ENCODE measurements at places on chromosomes 7 and 10.
A peak's percentile ranks its signal among the peaks of the same experiment; 100 is the strongest.

DNA sequence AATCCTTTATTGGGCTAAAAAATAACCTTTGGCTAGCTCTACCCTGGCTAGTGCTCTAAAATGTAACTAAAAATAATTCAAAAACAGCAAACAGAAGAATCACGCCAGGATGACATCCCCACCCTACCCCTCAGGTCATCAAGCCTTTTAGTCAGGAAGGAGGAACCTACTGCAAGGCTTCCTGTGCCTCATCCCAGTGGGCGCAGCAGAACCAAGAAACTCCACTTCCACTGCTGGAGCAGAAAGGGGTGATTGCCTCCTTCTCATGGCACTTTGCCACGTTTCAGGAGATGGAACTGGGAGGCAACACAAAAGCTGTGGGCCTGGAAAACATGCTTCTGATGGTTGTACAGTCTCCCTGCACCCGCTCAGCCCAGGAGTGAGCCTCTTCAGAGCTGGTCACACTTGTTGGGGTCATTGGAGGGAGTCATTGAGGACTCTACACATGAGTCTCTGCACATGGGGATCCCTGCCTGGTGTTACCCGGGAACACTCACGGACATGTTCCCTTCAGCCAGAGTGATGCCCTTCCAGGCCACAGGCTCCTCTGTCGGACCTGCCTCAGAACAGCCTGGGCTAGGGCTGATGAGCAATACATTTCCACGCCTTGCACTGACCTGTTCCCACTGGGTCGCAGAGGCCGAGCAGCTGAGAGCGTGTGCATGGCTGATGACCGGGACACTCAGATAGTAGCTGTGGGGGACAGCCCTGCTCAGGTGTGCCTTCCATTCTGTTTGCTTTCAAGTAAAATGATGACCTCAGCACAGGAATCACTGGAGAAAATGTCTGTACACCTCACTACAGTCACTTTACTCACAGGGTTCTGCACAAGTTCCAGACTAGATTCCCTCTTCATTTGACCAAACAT, 355.3 kb downstream of the FGFR2 start:
- DNase-seq = no peak

DNA sequence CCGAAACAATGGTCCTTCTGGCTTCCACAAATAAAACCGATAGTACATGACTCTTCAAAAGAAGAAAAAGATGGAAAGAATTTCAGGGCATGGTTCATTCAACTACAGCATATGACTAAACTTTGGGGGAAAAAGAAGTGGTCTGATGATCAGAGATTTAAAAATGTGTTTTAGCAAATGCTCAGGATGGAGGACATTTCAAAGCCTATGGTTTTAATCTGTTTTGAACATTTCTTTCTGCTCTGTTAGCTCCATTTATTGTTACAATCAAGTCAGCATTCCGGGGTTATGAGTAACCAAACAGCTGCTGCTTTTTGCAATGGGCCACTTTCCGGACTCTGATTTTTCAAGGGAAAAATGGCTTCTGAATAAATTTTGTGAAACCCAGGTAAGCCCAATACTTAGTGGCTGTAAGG, 142.4 kb downstream of the CUBN start:
- DNase-seq = no peak

DNA sequence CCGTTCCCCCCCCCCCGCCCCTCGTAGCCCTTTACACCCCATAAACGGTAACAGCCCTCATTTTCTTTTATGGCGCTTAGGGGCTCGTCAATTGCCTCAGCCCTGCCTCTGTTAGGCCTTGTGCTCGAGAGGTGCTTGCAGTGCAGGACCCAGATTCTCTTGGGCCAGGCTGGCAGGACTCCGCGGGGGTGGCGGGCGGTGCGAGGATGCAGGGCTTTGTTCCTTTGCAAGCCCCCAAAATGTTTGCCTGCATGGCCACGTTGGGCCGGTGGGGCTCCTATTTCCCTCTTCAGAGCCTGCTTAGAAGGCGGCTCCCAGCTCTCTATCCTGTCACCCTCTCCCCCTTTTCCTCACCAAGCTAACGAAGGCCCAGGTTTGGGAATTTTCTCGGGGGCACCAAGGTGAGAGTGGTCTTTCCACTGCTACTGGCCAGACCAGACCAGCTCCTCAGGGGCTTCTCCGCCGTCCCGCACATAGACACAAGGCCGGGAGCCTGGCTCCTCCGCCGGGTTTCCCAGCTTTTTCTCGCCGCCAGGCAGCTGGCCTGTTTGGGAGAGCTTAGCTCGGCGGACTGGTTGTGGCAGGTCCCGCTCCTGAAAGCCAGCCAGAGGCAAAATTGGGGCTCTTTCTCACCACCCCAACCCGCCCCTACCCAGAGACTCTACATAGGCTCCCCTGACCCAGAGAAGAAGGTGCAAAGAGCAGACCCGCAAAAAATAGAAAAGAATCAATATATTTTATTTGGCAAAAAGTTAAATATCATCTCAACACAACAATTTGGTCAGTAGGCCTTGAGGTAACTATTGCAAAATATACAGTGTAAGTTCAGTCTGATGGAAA, 3.4 kb downstream of the HOXA9 start:
- no peak for DNase-seq

DNA sequence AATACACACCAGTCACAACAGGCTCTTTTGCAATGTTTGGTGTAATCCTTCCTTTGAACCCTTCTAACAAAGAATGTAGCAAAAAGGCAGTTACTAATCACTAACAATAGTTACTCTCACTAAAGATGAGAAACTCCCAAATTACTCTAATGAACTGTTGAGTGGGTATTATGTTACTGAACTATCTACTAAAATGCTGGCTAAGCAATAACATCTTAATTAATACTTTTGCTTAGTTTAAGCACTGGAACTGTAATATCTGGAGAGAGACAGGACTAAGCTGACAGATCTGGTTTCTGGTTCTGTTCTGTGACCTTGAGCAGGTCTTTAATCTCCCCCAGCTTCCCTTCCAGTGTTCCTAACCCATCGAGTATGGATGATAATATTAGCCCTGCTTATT, 241.7 kb downstream of the CHCHD3 start:
- no peak for DNase-seq

- DNase-seq = no peak
These were observed 105.0 kb downstream of the FAM53B start for GRCh38 chr10:124639206-124639605.

DNA sequence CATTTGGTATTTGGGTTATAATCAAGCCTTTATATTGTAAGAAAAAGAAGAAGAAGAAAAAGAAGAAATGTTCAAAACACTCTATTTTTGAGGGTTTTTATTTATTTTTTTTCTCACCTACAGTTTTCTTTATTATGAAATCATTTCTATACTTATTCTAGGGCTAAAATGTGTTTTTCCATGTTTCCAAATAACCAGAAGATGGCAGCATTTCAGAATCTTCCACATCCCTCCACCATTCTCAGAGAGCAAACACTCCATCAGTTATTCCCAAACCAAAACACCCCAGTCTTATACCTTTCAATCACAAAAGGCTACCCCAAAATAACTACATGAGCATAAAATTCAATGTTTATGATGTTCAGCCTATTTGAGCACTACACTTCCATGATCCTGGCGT, 38.7 kb upstream of the PPP1R17 start:
- DNase-seq = no peak

DNA sequence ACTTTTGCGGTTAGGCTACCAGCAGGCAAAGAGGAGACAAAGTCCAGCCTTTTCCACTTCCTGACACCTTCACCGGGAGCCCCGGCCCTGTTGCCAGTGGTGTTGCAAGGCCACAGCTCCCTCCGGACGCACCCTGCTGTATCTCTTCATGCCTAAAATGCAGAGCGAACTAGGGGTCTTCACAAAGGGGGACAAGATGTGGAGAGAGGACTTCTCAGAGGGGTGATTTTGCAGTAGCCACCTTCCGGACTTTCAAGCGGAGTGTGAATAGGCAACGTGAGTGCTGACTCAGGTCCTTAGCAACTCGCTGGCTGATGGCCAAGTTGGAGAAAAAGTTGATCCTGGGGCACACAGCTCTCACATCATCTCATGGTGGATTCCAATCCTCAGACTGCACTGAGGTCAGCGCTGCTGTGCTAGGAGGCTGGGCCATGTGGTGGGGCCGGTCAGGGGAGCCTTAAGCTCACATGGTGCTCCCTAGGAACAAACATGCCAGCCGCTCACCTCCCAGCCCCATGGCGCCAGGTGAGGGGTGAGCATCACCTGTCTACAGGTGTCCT, 166.3 kb downstream of the LCOR start:
- DNase-seq = no peak

DNA sequence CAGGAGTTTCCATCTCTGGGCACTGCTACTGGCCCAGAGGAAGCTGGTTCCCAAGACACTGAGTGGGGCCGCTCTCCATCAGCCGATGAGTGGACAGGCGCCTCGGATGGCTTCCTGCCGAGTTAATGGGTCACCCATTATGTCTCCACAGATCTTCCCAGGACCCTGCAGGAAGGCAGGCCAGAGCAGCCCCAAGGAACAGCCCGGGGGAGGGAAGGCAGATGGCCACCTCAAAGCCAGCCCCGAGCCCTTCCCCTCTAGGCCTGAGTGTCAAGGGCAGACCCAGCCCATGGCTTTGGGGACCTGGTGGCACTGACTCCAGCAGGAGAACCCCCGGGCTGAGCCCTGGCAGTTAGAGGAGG, 3.4 kb upstream of the LFNG start:
- no peak for DNase-seq

- DNase-seq = peak; percentile 92
These were observed at the start of gene ESYT2 for GRCh38 chr7:158829342-158830210. TSS of gene ESYT2 (minus strand) at chr7:158829509. CDS start at chr7:158829418, 91 bp downstream.

DNA sequence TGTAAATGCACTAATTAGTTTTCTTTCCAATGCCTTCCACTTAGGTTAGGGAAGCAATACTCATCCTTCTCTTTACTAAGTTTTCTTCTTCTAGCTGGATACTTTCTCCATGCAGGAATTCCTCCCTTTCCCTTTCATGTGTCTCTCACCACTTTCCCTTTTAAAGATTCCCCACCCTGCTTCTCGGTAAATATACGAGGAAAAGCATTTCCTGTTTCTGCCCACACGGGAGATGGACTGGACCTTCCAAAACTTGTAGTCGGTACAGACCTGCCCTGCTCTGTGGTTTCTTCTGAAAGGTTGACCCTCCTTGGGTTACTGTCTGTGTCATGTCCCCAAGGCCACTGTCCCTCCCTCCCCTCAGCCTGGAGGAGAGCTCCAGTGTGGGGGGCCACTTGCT, 58.9 kb upstream of the LYZL2 start:
- DNase-seq = no peak

GRCh38 chr7:139898483-139898882, 69.4 kb downstream of the TBXAS1 start:
- no peak for DNase-seq

GRCh38 chr10:77524281-77524711, 113.3 kb downstream of the KCNMA1 start:
- no peak for DNase-seq

DNA sequence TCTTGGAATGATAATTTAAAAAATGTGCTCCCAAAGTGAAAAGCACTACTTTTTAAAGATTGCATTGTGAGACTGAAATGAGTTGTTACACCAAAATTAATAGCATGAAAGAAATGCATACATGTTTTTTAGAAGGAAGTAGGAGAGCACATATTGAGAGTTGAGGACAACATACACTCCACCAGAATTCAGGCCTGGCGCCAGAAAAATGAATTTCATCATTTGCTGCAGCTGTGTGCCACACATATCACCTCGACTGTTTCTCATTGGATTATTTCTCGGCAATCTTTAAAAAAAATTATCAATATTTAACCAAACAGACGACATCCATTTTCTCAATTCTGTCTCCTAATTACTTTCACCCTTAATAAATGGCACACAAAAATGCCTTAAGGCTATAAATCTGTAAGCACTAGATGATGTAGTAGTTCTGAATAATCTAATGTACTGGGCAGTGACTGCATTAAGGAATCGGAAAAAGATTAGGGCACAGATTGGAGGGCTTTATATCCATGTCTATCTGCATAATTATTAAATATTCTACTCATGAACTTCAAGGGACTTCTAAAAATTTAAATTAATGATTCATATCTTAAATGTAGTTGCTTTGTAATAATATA, 590.4 kb downstream of the NXPH1 start:
- no peak for DNase-seq

GRCh38 chr7:28549998-28550397, 137.7 kb downstream of the CREB5 start:
- no peak for DNase-seq

- DNase-seq = no peak
These were observed 81.9 kb upstream of the RAB11FIP2 start for GRCh38 chr10:118128675-118129074.

DNA sequence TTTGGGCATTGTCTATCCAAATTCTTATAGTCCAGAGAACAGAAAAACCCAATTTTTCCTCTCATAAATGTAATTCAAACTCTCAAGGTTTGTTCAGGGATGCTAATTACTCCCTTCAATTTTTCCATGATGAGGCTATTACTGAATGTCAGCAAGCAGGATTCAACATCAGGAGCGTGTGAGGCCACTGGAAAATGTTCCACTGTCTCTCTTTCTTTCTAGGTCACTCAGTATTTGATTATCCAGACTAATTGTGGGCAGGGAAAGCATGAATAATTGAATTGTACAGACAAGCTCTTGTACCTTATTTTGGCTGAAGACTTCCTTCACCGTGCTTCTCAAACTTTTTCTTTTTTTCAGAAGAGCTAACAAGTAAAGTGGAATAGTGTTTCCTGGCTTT, 30.7 kb downstream of the THNSL1 start:
- DNase-seq = no peak

GRCh38 chr10:33288127-33288526, 46.3 kb downstream of the NRP1 start:
- no peak for DNase-seq

DNA sequence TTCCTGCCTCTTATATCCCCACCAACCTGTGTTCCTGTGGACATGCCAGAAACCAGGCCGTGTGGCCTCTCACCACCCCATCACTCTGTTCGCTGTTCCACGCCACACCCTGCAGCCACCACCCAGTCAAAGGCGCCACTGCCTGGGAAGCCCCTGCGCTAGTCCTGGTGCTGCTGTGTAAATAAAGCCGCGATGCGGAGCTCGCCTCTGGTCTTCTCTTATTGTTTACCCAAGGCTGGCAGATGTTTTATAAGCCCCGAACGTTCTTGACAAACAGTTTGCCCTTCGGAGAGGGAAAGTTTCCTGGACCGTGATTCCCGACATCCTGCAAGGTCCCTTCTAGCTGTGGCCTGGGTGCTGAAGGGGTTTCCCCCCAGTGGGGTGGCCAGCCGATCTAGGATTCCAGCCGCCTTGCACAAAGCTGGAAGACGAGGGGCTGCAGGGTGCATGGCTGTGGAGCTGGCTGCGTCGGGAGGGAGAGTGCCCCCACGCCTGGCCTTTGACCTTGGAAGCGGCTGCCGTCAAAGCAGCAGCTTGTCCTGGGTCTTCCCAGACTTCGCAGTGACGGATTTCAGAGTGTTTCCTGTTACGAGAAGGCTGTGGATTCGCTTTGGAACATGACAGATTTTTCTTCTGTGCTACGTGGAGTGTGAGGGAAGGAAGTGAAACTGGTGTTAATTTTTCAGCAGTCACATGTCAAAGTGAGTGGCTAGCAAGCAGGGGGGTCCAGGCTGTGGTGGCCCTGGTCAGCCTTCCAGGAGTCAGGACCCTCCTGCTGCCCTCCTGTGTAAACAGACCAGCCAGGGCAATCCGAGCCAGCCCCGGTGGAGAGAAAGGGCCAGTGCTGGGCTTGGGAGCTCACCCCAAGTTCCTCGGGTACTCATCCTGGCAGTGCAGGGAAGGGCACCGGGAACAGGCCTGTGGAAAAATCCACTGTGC, 61.6 kb downstream of the LHPP start:
- DNase-seq = no peak

All from nucleus accumbens (tissue), 56 donors.